ENCODE measurements at places on chromosomes 7 and 10.

- peaks cover 2% of the 10 kb centered on the region for H3K4me1 ChIP-seq
- no peak overlapping the region for H3K27ac ChIP-seq
- no peaks in the 10 kb centered on the region for H3K27me3 ChIP-seq
- no peak overlapping the region for H3K4me3 ChIP-seq
These were observed 51.0 kb downstream of the ORC5 start for GRCh38 chr7:104156842-104157277.

GRCh38 chr7:88300401-88300945 lies 6.2 kb downstream of the STEAP4 start:
- H3K4me1 ChIP-seq, result no peaks in the 10 kb centered on the region
- no peaks in the 10 kb centered on the region for H3K36me3 ChIP-seq
- H3K27ac ChIP-seq, result no peak overlapping the region
- DNase-seq, result no peak
- no peak overlapping the region for H3K4me3 ChIP-seq

DNA sequence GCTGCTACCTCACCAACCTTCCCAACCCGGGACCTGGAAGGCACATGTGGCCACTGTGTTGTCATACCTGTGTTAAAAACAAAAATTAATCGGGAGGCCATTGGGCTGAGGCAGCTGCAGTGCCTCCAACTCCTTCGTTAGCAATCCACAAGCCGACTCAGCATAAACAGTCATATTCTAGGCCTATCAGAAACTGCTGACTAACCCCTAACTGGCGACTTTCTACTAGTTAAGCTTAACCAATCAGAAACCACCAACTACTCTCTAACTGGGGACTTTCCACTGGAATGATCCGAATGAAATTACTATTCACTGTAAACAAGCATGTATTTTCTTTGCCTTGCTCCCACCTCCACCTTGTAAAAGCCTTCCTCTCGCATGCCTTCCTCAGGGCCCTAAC lies 14.1 kb upstream of the TMEM72 start:
- no peak for DNase-seq
- no peaks in the 10 kb centered on the region for H3K4me1 ChIP-seq
- no peaks in the 10 kb centered on the region for H3K27me3 ChIP-seq
- H3K4me3 ChIP-seq, result no peak overlapping the region
- H3K36me3 ChIP-seq, result no peaks in the 10 kb centered on the region

- DNase-seq, result no peak
- H3K36me3 ChIP-seq, result peaks cover 35% of the 10 kb centered on the region
- no peak overlapping the region for H3K4me3 ChIP-seq
- no peak overlapping the region for H3K27ac ChIP-seq
- no peaks in the 10 kb centered on the region for H3K27me3 ChIP-seq
- H3K4me1 ChIP-seq, result peaks cover 31% of the 10 kb centered on the region
These were observed 42.4 kb downstream of the TNRC18 start for GRCh38 chr7:5381071-5381772.

DNA sequence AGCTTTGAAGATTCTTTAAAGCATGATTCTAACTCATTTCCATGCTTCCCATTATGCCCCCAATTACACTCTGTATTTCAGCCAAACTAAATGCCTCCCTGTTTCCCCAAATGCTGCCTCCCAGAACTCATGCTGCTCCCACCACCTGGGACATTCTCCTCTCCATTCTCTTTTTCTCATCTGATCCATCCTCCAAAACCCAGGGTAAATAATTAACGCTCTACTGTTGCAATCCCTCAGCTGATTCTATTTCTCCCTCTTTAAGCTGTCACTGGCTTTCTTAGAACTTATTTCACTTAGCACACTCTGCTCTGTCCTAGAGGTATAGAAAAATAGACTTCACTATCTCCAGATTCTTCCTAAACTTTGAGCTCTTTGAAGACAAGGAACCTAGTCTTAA lies 104.7 kb downstream of the ICA1 start:
- DNase-seq, result no peak
- H3K4me3 ChIP-seq, result no peak overlapping the region
- no peaks in the 10 kb centered on the region for H3K27me3 ChIP-seq
- peaks cover 5% of the 10 kb centered on the region for H3K4me1 ChIP-seq
- H3K36me3 ChIP-seq, result no peaks in the 10 kb centered on the region
- H3K27ac ChIP-seq, result no peak overlapping the region

DNA sequence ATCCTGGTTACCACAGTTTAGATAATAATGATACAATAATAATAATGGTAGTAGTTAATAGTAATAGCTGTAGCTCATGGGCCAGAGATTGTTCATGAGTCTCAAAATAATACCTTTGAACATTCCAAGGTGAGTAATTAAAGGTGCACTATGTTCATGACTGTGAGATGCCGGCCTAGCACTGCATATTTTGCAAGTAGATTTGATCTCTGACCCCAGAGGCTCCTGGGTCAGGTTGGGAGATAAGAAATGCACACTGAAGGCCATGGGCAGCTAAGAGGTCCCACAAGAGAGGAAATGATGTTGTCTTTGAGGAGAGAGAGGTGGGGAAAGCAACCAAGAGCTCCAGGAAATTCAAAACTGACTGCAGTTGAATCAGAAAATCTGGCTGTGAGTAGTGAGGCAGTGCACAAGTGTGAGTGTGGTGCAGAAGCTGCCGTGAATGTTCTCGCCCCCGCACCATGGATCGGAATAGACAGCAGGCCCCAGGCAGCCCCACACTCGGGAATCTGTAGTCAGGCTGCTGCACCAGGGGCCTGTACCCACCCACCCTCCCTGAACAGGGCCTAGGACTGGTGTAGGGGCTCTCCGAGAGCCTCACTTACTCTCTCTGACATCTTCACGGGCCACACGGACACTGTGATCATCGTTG lies 11.9 kb downstream of the CPXM2 start:
- no peak for DNase-seq
- no peak overlapping the region for H3K4me3 ChIP-seq
- H3K4me1 ChIP-seq, result no peaks in the 10 kb centered on the region
- H3K27ac ChIP-seq, result no peak overlapping the region

DNA sequence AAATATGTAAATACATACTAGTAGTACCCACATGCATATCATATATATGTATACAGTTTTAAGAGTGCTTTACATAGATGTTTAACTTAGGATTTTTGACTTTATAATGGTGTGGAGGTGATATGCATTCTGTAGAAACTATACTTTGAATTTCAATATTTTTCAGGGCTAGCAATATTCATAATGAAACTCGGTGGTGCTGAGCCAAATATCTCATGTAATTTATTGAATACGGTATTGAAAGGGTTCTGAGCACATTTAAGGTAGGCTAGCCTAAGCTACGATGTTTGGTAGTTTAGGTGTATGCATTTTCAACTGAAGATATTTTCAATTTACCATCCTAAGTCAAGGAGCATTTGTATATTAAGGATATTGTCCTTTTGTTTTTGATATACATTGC lies 36.0 kb downstream of the ZNRF2 start:
- H3K4me1 ChIP-seq, result peaks cover 76% of the 10 kb centered on the region
- H3K27me3 ChIP-seq, result no peaks in the 10 kb centered on the region
- peak overlapping the region; percentile 19 for H3K4me3 ChIP-seq
- H3K27ac ChIP-seq, result peak overlapping the region; percentile 44
- H3K36me3 ChIP-seq, result peaks cover 8% of the 10 kb centered on the region
- no peak for DNase-seq

DNA sequence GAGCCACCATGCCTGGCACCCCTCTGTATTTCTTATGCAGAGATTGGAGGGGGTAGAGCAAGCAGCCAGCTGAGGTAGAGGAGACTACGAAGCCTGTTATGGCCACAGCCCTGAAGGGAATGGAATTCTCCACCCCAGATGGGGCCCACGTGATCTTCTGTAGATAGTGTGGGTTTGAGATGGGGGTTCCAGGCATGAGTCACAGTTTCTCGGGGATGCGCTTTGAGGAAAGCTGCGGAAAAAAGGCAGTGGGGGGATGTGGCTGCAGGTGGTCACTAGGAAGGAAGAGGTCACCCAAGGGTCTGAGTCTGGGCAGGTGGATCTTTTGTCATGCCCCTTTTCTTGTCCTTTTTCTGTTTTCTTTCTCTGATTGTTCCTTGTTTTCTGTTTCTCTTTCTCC lies 11.5 kb downstream of the FAM131B start:
- H3K4me1 ChIP-seq, result no peaks in the 10 kb centered on the region
- H3K36me3 ChIP-seq, result no peaks in the 10 kb centered on the region
- H3K4me3 ChIP-seq, result no peak overlapping the region

GRCh38 chr7:43537765-43538403 lies 45.0 kb upstream of the STK17A start:
- H3K27me3 ChIP-seq, result no peaks in the 10 kb centered on the region
- no peak overlapping the region for H3K4me3 ChIP-seq
- DNase-seq, result no peak
- no peak overlapping the region for H3K27ac ChIP-seq

GRCh38 chr7:148803094-148803493 lies 81.0 kb downstream of the EZH2 start:
- H3K27me3 ChIP-seq, result no peaks in the 10 kb centered on the region
- no peak overlapping the region for H3K4me3 ChIP-seq
- H3K27ac ChIP-seq, result peak overlapping the region; percentile 80
- peaks cover 7% of the 10 kb centered on the region for H3K4me1 ChIP-seq
- no peak for DNase-seq

- peaks cover 25% of the 10 kb centered on the region for H3K36me3 ChIP-seq
- no peak overlapping the region for H3K4me3 ChIP-seq
- H3K4me1 ChIP-seq, result peaks cover 36% of the 10 kb centered on the region
These were observed 128.4 kb upstream of the ZNF746 start for GRCh38 chr7:149625947-149626392.

GRCh38 chr10:101624526-101625102 lies 36.5 kb downstream of the DPCD start:
- H3K36me3 ChIP-seq, result peaks cover 71% of the 10 kb centered on the region
- no peaks in the 10 kb centered on the region for H3K4me1 ChIP-seq

- H3K4me1 ChIP-seq, result no peaks in the 10 kb centered on the region
- no peak overlapping the region for H3K27ac ChIP-seq
- H3K36me3 ChIP-seq, result no peaks in the 10 kb centered on the region
These were observed 276.8 kb downstream of the KCNMA1 start for GRCh38 chr10:77360835-77361234.

- H3K27me3 ChIP-seq, result peaks cover 7% of the 10 kb centered on the region
- DNase-seq, result no peak
- no peak overlapping the region for H3K4me3 ChIP-seq
- no peak overlapping the region for H3K27ac ChIP-seq
- H3K36me3 ChIP-seq, result no peaks in the 10 kb centered on the region
- no peaks in the 10 kb centered on the region for H3K4me1 ChIP-seq
These were observed 279.7 kb upstream of the MGMT start for GRCh38 chr10:129187331-129187730.

DNA sequence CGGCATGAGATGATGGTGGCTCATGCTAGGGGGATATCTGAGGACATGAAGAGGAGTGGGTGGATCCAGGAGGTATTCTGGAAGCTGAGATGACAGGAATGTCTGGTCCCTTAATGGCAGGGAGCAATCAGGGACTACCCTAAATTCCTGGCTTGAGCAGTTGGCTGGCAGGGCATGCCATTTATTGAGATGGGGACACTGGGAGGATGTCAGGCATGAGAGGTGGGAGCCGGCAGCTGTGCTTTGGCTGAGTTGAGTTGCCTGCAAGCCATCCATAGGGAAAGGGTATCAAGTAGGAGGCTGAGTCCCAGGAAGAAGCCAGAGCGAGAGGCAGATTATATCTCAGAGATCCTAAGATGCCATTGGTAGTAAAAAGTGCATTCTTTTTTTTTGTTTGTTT lies 69.6 kb downstream of the COL26A1 start:
- H3K27me3 ChIP-seq, result peaks cover 38% of the 10 kb centered on the region
- peaks cover 4% of the 10 kb centered on the region for H3K4me1 ChIP-seq
- no peak overlapping the region for H3K27ac ChIP-seq
- H3K4me3 ChIP-seq, result no peak overlapping the region
- DNase-seq, result no peak

DNA sequence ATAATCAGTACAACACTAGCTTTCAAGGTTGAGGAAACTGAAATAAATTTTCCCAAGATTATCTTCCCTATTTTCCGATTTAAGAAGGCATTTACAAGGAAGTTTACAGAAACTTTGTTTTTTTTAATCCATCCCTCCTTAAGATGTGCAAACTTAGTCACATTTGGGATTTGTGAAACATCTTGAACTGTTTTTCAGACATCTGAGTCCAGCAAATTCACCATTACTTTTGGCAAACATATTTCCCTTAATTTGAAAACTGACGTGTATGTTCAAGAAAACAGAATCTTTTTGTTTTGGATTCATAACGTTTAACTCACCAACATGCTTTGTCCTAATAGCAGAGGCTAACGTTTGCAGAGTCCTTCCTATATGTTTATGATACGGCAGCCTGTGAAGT lies 19.5 kb downstream of the GLI3 start:
- H3K27me3 ChIP-seq, result peaks cover 15% of the 10 kb centered on the region
- no peaks in the 10 kb centered on the region for H3K4me1 ChIP-seq
- no peak overlapping the region for H3K27ac ChIP-seq
- H3K36me3 ChIP-seq, result no peaks in the 10 kb centered on the region

DNA sequence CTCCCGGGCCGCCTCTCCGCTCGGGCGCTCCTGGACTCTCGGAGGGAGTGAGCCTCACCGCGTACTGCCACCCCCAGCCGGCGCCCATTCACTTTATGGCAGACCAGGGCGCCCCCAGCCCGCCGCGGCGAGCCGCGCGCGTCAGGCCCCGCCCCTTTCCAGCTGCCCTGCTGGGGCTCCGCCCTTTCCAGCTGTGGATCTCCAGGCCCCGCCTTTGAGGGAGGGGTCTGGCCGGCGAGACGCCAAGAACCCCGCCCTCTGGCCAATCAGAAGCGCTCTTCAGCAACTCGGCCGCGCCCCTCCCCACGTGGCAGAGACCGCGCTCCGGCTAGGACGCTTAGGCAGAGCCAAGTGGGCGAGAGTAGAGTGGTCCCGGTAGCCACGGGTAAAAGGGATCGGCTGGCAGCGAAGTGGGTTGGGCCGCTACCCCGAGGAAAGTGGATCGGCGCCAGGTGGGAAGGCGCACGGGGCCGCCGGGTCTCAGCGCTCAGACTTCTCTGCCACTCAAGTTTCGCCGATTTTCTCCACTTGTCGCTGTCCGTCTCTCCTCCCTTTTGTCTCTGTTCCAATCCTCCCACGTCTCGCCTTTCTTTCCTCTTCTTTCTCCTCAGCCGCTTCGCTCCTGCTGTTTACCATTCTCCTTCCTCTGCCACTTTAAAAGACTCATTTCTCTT lies at the start of gene PITX3:
PITX3 (minus strand) TSS at position 69 of the 674 bp plus-strand sequence. CDS start 9,432 bp downstream, outside the sequence.
- H3K27ac ChIP-seq, result peak within 1 kb of the TSS; percentile 4
- H3K36me3 ChIP-seq, result peaks cover 12% of the 10 kb centered on the region
- peak; percentile 92 for DNase-seq
- H3K4me3 ChIP-seq, result peak within 1 kb of the TSS; percentile 76
- peaks cover 30% of the 10 kb centered on the region for H3K4me1 ChIP-seq
